ENCODE measurements at places on chromosomes 11 and 22.

GRCh38 chr11:82718307-82718706 is 15.4 kb downstream of the FAM181B start:
- DNase-seq: no peak

GRCh38 chr11:113282898-113283437 is 31.4 kb upstream of the TTC12 start:
- no peak for DNase-seq

DNA sequence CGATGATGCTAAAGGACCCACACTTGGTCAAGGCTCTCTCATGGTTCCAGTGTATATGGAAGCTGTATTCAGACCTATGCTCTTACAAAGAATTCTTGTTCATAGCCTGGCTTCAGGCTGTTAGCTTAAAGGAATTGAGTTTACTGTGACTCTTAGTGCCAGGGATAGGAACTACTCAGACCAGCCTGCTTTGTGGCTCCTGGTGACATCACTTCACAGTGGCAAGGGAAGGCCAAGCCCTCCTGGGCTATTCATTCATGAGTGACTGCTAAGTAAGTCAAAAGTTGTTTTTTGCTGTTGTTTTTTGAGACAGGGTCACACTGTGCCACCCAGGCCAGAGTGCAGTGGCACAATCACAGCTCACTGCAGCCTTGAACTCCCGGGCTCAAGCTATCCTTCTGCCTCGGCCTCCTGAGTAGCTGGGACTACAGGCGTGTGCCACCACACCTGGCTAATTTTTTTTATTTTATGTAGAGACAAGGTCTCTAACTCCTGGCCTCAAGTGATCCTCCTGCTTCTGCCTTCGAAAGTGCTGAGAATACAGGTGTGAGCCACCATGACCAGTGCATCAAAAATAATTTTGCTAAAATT is 9.6 kb downstream of the ART5 start:
- DNase-seq: no peak

- DNase-seq: no peak
Measured at GRCh38 chr11:43689167-43689566, 8.6 kb downstream of the HSD17B12 start.

GRCh38 chr11:27626269-27626937 is 73.9 kb downstream of the BDNF start:
- DNase-seq: no peak

DNA sequence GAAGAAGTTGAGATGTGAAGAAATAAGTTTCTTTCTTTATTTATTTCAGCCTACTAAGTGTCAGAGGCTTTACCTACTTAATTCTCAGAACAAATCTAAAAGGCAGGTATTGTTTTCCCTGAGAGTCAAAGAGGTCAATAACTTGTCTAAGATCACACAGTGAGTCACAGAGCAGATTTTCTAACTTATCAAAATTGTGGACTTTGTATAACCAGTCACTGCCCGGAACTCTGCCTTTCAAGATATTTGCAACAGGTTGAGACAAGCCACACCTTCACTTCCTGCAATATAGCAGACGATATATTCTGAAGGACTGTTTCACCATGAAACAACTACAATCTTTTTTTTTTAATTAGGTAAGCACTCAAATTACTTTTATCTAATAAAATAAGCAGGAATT is 10.5 kb upstream of the MMP3 start:
- no peak for DNase-seq

GRCh38 chr11:125945011-125945796 is 640 bp upstream of the VSIG10L2 start:
- no peak for DNase-seq

- DNase-seq: no peak
Measured at GRCh38 chr11:72863916-72864315, 49.7 kb downstream of the ATG16L2 start.

GRCh38 chr11:35526370-35526792 is 965 bp upstream of the PAMR1 start:
- DNase-seq: no peak

GRCh38 chr11:62145261-62145871 is 21.6 kb downstream of the INCENP start:
- DNase-seq: no peak

DNA sequence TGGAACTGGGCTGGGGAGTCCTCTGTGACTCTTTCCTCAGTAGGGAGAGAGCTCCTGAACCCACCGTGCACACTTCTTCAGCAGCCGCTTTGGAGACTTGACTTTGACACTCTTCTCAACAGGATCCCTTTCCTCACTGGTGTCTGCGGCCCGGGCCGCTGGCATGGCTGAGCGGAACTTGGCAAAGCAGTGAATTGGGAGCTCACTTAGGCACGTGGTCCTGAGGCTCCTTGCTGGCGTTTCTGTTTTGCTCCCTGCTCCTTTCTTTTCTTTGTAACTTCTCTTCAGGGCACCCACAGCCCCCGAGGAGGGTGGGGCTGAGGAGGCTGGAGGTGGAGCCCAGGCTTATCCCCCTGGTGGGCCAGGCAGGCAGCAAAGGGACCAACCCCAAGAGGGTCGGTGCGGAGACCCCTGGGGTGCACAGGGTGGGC is 8.4 kb upstream of the KCNQ1OT1 start:
- no peak for DNase-seq

GRCh38 chr11:10317776-10318526 is 13.1 kb downstream of the ADM start:
- no peak for DNase-seq

DNA sequence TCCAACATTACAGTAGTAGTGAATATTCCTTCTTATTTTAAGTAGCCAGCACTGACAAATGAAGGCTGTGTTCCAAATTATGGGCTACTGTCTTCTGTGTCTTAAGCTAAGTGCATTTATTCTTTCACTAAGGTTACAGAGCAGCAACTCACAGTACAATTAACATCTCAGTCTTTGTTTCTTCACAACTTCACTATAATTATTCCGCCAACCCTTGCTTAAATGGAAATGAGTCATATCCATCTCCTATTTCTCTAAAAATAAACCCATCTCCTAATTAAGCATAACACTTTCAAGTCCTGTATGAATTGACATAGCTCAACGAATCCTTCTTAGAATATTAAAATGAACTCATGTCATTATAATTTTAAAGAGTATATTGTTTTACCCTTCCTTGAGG is 6.7 kb downstream of the ETS1 start:
- no peak for DNase-seq

GRCh38 chr11:73215191-73216134 is 2.6 kb upstream of the P2RY2 start:
- no peak for DNase-seq

GRCh38 chr22:41664951-41665350 is 23.7 kb downstream of the SNU13 start:
- no peak for DNase-seq

- DNase-seq: no peak
Measured at GRCh38 chr11:23023319-23023718, 163.0 kb upstream of the CCDC179 start.

DNA sequence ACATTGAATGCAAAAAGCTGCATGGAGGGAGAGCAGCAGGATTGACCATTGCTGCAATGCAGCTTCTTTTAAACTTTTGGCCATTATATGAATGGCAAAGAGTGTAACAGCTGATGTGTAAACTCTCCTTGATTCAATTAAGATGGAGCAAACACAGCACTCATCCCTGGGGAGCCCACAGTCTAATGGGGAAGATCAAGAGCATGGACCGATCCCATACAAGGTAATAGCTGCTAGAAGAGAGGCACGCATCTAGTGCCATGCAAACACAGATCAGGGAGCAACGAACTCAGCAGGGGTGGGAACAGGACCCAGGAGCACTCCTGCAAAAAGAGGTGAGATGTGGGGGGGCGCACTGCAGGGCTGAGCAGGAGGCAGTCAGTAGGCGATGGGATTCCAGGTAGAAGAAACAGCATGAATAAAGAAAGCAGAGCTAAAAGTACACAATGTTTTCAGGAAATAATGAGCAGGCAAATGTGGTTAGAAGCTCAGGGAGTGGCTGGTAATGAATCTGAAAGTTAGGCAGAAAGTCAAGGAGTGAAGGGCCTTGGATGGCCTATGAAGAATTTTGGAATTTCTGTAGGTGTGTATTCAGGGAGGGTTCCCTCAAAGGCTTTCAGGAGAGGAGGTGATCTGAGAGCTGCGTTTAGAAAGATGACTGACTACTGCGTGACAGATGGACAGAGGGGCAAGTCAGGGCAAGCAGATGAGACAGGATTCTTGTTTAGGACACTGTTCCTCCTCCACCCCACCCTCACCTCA is 17.2 kb upstream of the BMAL1 start:
- DNase-seq: no peak

DNA sequence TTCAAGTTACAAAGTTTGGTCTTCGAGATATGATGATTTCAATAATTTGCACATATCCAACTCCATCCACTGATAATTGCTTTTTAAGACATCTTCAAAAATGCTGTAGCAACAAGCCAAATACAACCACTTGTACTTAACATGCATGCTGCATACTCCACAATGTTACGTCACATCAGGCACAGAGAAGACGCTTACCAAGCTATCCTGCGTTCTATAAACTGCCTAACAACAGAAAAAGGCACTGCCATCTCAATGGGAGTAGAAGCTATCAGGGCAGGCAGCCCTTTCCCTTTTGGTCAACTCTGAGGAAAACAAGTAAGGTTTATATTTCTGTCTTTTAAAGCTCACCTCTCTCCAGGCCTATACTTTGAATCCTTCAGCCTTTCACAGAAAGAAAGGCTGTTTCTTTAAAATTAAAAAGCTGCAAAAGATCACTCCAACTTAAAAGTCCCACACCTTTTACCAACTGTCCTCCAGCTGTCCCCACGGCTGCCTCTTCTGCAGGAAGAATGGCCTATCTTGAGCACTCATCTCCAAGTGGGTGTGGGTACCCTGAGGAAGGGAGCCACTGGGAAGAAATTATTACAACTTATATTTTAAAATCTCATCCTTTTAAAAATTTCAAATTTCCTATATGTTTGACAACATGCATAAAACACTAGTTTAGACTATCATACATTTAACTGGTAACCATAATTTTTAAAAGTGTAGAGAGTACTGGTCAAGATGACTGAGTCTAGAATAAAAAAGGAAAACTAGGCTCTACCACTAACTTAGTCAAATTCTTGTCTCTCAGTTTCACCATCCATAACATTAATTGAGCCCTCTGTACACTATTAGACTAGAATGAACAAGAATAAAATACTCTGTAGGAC is 14.5 kb downstream of the PHF21A start:
- DNase-seq: no peak

GRCh38 chr11:66625041-66625751 is 8.8 kb downstream of the RBM14 start:
- DNase-seq: no peak

GRCh38 chr11:10784232-10785145 is 24.2 kb downstream of the EIF4G2 start:
- DNase-seq: no peak

DNA sequence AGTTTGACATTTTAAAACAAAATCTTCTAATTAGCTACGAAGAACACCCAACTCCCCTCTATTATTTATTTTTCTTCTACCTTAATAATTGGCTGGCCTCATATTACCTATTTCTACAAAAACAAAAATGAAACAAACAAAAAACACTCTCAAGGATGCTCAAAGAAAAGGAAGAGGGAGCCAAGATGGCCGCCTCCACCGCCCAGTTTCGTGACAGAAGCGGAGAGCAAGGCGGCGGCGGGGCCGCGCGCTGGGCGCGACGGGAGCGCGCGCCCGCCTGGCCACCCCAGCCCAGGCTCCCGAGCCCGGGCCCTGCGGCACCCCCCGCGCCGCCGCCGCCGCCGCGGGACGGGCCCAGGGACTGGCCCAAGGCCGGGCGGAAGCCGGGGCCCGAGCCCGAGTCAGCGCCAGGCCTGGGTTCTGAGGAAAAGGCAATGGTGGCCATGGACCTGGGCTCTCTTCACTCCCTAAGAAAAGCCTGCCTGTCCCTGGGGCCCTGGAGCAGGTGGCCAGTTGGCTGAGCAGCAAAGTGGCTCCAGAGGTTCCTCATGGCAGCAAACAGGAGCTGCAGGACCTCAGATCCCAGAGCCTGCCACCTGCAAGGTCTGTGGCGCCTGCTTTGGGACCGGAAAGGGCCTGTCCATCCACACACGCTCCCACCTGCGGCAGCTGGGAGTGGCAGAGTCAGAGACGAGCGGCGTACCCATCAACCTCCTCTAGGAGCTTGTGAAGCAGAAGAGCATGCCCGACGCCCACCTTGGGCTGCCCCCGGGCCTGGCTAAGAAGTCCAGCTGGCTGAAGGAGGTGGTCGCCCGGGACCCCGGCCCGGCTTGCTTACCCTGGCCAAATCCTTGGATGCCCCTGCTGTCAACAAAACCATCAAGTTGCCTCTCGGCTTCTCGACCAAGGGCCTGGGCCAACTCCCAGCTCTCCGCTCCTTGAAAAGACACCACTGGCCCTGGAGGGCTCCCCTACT is 543.2 kb upstream of the CCDC179 start:
- DNase-seq: peak; percentile 45

- DNase-seq: no peak
Measured at GRCh38 chr11:10139656-10140055, 154.4 kb downstream of the SBF2 start.
